ENCODE measurements at places on chromosomes 6 and 20.

GRCh38 chr6:35341557-35341956 is 801 bp upstream of the PPARD start:
- DNase-seq: no peak

DNA sequence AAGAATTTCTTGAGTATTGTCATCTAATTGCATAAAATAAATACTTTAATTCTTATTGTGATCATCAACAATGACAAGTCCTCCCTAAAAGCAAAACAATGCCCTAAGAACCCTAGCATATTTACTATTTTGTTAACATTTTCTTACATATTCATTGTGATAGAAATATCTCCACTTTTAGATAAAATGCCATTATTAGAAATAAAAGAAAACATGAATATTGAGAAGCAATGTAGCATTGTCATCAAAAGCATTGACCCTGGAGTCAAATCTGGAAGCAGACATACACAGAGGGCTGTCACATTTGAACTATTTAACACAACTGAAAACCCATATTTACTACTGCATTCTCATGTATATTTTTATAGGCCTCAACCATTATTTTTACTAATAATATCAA is 257.7 kb downstream of the SYNE1 start:
- no peak for DNase-seq

DNA sequence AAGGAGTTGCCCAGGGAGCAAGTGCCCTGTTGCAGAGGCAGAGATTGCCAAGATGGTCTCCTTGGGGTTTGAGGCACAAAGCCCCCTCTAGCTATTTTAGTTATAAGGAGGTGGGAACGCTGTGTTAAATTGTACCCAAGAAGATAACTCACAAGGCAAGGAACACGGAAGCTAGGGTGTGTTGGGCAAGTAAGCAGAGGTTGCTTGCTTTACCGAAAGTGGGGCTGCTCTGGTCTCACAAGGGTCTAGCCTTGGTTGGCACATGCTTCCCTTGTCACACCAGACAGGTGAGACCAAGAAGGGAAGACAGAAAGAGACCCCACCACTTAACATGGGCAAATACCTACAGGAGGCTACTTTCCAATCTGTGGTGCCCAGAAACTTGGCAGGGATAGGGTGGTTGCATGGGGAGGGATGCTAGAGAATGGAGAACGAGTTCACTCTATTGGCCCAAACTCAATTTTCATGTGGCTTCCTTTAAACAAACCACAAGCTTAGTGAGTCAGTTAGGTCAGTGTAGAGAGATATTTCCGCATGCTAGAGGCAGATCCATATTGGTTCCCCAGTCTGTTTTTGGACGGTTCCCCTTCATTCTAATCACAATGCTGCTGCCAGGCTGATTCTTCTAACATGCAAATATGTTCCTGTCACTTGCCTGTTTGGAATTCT is 42.4 kb downstream of the PLAGL1 start:
- no peak for DNase-seq

- no peak for DNase-seq
Measured at GRCh38 chr6:25477006-25477590, 174.9 kb upstream of the SCGN start.
